SJCRH30 (cell line): ENCODE measurements at places on chromosomes 3 and 15. TPM values are rescaled to one million over a fixed set of nuclear protein-coding genes. Genes with fewer than 3 reads are reported as not detected.

- no peak for DNase-seq
These were observed 53.8 kb downstream of the STAG1 start for GRCh38 chr3:136698361-136698760.

GRCh38 chr3:192564611-192565010, 162.7 kb downstream of the FGF12 start:
- DNase-seq: no peak

- DNase-seq: no peak
These were observed 885 bp upstream of the LSG1 start for GRCh38 chr3:194672876-194673275.

Gene B3GALNT1
- not detected in 2 replicates for total RNA-seq

Gene XCR1
- total RNA-seq: not detected in 2 replicates

DNA sequence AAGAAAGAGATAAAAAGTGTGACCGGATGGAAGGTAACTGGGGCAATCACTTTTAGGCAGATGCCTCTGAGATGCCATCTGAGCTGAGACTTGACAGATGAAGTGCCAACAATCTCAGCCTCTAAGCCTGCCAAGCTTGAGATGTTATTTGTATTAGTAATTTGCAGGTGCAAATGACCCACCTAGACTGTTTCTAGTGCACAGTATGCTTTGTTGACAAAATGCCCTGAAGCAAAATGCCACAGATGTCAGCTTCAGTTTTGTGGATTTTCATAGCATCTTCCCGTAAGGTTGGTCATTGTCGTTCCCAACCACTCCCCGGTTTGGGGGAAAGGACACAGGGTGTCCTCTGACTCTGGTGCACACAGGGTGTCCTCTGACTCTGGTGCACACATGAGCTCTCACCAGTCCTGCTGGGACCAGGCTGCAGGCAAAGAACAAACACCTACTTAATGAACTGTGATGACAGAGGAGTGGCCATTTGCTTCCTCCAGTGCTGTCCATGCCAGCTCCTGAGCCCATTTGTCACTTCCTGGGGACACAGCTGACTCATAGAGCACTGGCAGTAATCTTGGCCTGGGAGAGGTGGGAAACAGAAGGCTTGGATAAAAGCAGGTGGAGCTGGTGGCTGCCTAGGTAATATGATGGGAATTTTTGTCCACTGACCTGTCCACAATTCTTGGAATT, 16.7 kb upstream of the PPP1R2 start:
- DNase-seq: no peak

DNA sequence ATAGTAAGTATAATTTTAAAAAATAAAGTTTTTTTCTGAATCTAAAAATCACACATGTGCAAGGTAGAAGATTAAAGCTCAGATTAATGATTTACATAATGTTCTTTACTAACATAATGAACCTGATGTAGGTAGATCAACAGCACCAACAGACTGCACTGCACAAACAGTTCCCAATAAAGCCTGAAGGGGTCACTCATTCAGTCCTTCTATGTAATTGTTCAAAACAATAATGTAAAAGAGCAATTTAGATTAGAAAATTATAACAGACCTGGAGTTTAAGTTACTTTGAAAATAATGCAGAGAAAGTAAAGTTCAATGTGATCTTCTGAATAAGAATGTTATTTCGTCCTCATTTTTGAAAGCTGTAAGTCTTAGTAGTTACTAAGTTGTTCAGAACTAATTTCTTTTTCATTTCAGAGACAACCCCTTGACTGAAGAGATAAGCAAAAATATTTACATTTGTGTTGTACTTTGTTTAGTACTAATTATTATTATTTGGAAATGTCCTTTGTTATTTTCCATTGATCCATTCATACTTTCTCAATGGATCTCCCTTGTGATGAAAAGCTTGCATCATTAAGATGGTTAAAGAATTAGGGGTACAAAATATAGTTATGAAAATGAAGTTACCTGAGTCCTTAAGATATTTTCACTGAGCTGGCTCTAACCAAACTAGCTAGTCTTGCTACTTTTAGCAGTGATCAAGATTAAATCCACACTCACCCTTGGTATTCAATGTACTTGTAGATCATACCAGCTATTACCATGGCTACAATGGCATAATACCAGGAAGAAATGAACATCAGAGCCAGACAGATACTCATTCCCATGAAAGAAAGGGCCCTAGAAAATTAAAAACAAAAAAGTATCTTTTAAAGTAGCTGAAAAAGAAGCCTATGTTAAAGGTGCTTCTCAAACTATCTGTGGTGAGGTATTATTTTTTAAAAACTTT, 16.8 kb downstream of the EMC4 start:
- DNase-seq: no peak

Gene LRRIQ4
- total RNA-seq: 0.18 and 0.20 TPM in 2 replicates

Gene MAPKAPK3
- 24.1 and 24.2 TPM in 2 replicates for total RNA-seq

DNA sequence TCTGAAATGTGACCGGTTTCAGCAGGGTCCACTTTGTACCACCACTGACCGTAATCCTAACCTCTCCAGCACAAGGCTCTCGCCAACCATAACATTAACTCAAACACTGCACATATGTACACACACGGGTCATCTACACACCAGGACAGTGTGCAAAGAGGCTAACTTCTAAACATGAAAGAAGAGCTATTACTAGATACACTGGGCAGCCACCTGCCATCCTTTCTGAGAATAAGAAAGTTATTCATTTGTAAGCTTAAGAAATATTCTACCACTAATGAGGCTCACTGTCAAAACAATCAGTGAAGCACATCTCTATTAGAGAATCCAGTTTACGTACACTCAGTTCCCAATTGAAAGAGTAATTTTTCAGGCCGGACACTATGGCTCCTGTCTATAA, 59.1 kb upstream of the PARL start:
- no peak for DNase-seq

DNA sequence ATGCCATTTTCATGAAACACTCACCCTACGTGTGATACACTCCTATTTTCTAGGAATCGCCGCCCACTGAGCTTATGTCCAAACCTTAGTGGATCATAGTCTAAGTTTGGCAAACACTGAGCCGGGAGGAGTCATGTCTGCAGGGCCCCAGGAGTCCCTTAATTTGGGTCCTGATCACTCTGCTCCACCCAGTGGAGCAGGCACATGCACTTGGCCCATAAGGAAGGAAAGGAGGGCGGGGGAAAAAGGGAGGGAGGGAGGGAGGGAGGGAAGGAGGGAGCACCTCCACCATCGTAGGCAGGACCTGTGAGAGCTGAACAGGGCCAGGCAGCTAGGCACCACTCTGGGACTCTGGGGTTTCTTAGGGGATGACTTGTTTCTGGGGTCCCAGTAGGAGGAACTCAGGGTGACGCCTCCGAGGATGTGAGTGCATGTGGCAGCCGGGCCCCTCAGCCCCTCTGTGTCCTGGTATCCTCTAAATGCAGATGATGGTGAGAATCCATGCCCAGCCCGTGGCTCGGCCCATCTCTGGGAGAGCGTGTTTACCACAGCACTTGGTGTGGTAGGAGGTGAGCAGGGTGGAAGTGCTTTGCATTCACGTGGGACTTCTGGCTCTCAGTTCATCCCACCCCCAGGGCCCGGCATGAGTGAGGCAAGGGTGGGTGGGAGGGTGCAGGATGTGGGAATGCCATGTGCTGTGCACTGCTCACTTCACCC, 109.4 kb downstream of the KLF13 start:
- DNase-seq: no peak

DNA sequence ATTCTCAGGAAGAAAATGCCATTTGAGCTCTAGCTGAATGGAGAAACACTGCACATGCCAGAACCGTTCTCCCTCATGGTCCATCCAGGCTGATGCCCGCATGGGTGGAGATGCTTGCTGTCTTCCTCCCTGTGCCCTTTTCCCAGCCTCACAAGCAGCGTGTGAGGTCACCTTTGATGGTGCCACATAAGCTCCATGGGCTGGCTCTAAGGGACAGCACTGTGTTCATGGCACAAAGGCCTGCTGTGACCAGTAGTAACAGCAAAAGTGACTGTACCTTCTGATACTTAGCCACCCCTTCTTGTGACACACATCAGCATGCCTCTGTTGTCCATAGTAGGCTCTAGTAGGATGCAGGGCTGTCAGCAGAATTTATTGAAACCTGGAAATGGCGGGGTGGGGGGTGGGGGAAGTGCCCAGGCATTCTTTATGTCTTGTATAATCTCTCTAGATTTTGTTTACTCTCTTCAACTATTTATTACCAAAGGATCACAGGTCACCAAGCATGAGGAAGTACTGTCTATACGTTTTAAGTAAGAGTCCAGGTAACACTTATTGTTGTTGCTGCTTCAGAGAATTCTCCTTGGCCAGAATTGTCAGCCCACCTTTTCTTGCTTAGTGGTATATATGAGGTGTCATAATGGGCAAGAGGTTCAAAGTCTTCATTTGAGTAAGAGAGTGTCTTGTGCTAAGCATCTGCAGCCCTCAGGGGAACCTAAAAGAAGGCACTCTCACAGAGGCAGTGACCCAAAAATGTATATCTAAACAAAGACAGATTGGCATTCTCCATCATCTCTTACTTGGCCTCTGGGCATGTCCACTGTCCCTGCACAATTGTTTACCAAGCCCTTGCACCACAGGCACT, 56.5 kb downstream of the RAB7A start:
- no peak for DNase-seq
